Fibroblast of lung (primary cell): ENCODE measurements at places on chromosomes 1 and 21. TPM values are rescaled to one million over a fixed set of nuclear protein-coding genes. Genes with fewer than 3 reads are reported as not detected.

ZBTB7B gene
- total RNA-seq, result 12.3 and 19.3 TPM in 2 replicates

UBXN11 gene
- 2.6 and 3.5 TPM in 2 replicates for total RNA-seq

JMJD4 gene
- total RNA-seq, result 26.4 and 26.7 TPM in 2 replicates

GRCh38 chr21:35394049-35394448 is 344.9 kb upstream of the RUNX1 start:
- no peak for DNase-seq
